Stimulated activated CD4-positive, alpha-beta T cell treated with anti-CD3 and anti-CD28 coated beads, Interleukin-12 subunit alpha, Interleukin-12 subunit beta, amount 100 ng/mL, for 24 hours (primary cell): ENCODE measurements at places on chromosomes 2 and 18.

GRCh38 chr2:41414486-41415230 lies 633.2 kb upstream of the PKDCC start:
- no peak for DNase-seq

GRCh38 chr18:77110400-77110799 lies 22.2 kb downstream of the MBP start:
- DNase-seq = no peak

DNA sequence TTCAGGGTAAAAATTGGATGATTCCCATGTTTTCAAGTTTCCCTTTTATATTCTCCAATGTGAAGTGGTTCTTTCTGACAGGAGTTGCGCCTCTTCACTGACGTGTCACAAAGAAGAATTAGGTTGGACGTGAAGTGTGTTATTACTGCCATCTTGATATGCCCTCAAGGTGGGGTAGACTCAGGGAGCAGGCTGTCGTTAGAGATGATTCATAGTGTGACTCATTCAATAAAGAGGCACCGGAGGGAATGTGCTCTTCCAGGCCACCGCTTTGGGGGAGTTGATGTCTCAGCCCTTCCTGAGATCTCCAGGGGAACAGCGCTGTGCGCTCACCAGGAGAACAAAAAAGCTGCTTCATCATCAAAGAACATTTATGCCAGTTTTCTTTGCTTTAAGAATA lies 3.6 kb upstream of the DGKD start:
- peak; percentile 24 for DNase-seq

DNA sequence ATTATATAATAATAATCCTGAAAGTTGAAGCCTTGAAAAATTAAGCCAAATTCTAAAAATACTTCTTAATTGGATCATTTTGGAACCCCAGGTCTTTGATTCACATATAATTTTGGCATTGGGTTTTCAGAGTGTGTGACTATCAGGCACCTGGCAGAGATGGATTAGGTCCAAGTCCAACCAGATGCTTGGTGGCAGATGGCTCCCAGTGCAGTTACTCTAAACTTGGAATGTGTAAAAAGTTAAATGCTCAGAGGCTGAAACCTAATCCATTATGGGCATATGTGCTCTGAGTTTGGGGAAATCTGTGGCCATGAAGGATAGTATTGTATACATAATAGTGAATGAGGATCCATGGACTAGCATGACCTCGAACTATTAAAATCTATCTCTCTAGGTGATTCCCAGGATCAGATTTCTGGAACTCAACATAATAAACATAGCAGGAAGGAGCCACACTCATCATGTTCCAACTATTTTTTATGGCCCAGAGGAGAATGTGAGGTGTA lies 333.0 kb downstream of the RPRM start:
- no peak for DNase-seq

DNA sequence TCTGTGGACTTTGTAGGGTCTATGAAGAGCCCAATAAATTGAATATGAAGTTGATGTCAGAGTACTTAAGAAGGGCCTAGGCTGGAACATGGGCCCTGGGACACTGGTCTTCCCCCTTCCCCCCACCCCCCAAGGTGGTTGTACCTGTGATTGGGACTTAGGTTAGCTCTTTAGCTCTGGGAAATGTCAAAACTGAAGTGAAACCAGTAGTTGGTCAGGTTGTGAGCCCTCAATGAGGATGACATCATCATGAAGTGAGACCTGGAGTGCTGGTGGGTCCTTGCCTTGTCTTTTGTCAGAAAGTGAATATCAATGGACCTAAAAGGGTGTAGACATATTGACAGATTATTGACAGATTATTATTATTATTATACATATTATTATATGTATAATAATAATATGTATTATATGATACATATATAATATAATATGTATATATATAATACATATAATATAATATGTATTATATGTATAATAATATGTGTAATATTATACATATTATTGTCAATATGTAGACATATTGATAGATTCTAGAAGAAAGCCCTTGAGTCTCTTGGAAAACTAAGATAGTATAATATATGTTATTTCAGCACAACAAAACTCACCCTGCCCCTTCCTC lies 5.4 kb downstream of the MARS2 start:
- DNase-seq = no peak

DNA sequence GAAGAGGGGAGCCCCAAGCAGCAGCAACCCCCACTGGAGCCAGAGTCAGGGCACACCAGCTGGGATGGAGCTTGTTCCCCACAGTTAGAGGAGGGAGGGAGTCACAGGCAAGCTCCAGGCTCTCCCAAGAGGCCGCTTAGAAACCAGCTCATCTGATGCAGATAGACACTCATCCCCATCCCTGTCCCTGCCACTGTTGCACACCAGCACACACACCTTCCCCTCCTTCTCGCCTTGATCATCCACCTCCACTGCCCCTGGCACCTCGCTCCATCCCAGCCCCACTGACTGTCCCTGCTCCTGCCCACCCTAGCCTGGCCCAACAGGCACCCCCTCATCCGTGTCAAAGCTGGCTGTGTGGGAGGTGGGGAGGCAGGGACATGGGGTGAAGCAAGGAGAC lies 1.5 kb upstream of the RUFY4 start:
- no peak for DNase-seq

GRCh38 chr2:74834792-74835755 lies 1.1 kb downstream of the HK2 start:
- peak; percentile 76 for DNase-seq

DNA sequence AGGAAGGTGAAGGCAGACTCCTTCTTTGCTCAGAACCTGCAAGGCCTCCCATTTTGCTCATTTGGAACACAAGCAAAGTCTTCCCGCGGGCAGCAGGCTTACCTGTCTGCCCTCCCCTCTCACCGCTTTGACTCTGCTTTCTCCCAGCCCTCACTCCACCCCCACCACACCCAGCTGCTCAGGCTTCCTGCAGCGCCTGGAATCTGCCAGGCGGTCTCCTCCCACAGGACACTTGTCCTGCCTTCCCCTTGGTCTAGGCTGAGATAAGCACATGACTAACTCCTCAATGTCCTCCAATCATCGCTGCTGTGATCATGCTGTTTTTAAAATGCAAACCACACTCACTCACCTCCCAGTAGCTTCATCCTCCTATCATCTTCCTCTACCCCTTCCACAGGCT lies 430.0 kb downstream of the ZNF516 start:
- no peak for DNase-seq

DNA sequence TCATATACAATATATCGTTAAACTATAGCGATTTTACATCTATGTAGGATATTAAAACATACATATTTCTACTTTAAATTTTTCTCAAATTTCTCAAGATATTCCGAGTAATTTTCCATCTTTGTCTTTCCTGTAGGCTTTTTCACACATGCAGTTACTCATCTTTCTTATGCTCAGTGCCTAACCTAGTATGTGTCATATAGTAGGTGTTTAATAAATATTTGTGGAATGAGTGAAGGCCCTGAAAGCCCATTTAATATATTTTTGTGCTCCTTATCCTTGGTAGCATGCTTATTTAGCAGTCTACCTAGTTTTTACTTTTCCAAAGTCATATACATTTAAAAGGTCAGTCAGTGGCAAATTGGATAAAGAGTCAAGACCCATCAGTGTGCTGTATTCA lies 67.3 kb downstream of the ITGB6 start:
- no peak for DNase-seq

GRCh38 chr2:12931186-12931844 lies 214.6 kb downstream of the TRIB2 start:
- DNase-seq = no peak

DNA sequence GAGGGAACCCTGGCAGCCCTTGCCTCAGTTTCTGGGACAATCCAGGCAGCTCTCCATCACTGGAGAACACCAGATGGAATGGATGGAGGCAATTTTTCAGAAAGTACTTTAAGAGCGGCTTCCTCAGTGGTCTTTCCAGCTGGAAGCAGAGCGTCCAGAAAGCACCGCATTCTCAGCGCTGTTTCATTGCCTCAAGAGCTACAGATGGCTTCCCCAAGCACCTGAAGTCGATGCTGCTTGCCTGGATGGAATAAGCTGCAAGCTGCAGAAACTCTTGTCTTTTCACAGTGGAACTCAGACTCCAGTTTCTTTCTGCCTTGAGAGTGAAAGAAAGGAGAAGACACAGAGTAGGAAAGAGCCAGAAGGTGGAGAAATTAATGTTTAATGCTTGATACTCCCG lies 766.9 kb downstream of the TDRD15 start:
- no peak for DNase-seq

- DNase-seq = no peak
Measured at GRCh38 chr18:59961070-59961469, 61.3 kb downstream of the PMAIP1 start.

GRCh38 chr2:199704358-199705238 lies 146.4 kb downstream of the FTCDNL1 start:
- DNase-seq = no peak

DNA sequence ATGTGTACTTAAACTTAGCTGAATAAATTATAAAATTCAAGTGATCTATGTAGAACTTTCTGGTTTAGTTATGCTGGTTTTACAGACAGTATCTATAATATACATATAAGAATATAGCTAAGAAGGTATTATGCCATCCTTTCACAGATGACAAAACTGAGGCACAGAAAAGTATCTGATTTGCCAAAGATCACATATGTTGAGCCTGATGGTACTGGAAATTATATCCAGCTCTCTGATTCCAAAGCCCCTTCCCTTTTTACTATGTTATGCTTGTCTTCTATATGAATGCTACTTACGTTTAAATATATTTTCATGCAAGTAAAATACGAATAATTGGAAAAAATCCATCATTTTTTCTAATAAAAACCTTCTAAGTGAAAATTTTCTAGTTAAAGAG lies 1631.3 kb downstream of the DPP10 start:
- DNase-seq = no peak

DNA sequence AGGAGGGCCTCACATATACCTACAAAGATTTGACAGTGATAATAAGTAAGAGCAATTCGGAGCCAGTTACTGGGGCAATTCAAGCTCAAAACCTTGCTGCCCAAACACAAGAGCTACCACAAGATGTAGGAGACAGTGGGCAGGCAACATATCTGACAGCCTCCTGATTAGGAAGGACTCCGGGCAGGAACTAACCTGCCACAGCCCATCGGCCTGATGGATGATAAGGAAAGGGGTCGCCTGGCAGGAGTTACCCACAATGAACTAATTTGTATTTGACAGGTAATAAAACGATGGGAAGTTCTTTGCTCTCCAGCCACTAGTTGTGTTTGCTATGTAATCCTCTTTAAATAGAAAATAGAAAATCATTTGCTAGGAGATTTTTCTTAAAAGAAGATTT lies 100.2 kb downstream of the ARHGAP15 start:
- no peak for DNase-seq

- no peak for DNase-seq
Measured at GRCh38 chr18:49618742-49619681, 57.2 kb downstream of the LIPG start.

DNA sequence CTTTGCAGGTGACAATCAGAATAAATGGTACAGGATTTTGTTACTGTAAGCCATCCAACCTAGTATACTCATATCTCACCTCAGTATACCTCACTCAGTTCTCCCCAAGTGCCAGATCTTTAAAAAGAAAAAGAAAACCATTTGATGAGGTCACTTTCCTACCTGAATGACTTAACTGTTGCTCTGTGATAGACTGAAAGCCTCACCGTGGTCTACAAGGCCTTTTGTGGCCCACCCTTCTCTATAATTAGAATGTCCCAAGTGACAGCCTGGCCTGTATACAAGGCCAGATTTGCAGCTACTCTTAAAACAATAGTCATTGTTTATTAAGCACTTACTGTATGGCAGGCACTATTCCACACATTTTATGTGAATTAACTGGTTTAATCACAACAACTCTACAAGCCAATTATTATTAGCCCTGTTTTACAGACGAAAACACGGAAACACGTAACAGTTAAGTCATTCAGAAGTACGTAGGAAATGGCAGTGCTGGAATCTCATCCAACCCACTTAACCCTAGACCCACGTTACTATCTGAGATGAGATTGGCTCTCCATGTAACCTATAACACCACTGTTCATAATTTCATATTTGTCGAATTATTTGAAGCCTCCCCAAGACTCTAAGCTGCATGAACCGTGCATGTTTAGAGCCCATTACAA lies 28.3 kb downstream of the PKP4 start:
- DNase-seq = no peak

DNA sequence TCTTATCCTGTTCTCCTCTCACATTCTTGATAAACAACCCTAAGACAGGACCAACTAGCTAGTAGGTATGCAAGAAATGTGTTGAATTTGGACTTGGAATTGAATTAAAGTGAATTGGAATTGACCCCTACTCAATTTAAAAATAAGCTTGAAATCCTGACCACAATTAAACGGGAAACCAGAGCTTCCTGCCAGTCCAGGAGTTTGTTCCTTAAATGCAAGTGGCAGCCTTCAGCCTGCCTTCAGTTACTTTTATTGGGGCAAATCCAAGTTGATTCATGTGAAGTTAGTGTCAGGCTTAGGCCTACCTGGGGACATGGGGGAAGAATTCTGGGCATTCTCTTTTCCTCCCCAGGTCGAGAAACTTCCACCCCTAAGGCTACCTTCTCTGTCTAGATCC lies 457.6 kb downstream of the BCL11A start:
- DNase-seq = no peak

DNA sequence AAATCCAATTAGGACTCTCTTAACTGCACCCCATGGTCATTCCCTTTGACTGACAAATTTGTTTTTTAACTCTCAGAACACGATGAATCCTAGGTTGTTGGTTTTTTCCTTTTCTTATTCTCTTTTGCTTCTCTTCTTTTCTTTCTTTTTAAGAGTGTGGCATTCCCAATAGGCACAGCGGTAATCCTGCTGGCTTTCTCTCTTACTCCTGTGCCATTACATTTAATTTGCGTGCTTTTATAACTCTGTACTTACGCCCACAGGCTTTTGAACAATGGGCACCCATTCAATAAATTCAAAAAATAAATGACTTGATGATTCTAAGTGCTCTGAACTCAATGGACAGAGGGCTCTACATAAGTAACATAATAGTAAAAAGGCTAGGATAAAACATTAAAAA lies 189.0 kb upstream of the SMAD7 start:
- no peak for DNase-seq

DNA sequence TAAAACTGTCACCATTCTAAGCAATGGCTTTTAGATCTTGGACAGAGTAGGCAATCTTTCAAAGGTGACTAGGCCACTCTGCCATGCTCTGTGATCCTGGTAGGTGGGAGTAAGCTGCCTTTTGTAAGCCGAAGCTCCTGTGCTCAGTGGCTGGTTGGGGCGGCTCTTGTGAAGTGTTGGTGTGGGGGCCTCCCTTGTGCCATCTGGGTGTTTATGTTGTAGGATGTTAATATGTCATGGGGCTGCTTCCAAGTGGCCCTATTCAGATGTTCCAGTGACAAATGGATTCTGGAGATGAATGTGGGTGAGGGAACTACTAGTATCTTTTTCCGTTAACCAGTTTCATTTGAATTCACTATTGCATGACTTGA lies 116.8 kb upstream of the SPRED2 start:
- no peak for DNase-seq

DNA sequence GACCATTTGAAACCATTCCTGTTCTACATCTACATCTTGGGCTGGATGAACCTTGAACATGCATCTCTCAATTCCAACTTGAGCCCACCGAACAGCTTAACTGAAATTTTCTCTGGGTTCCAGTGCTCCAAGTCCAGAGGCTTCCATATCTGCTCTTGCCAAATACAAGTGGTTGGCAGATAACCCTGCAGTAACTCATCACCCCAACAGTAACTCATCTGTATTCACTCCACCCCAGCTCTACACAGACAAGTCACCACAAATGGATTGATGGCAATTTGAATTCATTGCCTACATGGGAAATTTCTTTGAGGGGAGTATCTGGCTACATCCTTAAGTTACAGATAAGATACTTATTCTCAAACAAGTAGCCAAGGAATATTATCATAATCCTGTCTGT lies 502.4 kb upstream of the TNP1 start:
- no peak for DNase-seq

- no peak for DNase-seq
Measured at GRCh38 chr18:28743115-28743514, 566.2 kb upstream of the CDH2 start.
